ENCODE measurements at places on chromosomes 11 and 22.
A peak's percentile ranks its signal among the peaks of the same experiment; 100 is the strongest.

GRCh38 chr22:50293441-50294318 is 13.8 kb downstream of the PLXNB2 start:
- DNase-seq: peak; percentile 66

DNA sequence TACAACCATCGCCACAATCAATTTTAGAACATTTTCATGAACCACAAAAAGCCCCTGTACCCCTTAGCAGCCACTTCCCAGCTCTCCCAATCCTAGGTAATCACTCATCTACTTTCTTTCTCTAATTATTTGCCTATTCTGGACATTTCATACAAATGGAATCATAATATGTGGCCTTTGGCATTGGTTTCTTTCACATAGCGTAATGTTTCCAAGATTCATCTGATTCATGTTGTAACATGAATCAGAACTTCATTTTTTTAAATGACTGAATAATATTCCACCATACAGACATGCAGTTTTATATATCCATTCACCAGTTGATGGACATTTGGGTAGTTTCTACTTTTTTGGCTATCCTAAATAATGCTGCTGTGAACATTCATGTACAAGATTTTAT is 56.2 kb upstream of the RCN1 start:
- DNase-seq: no peak

DNA sequence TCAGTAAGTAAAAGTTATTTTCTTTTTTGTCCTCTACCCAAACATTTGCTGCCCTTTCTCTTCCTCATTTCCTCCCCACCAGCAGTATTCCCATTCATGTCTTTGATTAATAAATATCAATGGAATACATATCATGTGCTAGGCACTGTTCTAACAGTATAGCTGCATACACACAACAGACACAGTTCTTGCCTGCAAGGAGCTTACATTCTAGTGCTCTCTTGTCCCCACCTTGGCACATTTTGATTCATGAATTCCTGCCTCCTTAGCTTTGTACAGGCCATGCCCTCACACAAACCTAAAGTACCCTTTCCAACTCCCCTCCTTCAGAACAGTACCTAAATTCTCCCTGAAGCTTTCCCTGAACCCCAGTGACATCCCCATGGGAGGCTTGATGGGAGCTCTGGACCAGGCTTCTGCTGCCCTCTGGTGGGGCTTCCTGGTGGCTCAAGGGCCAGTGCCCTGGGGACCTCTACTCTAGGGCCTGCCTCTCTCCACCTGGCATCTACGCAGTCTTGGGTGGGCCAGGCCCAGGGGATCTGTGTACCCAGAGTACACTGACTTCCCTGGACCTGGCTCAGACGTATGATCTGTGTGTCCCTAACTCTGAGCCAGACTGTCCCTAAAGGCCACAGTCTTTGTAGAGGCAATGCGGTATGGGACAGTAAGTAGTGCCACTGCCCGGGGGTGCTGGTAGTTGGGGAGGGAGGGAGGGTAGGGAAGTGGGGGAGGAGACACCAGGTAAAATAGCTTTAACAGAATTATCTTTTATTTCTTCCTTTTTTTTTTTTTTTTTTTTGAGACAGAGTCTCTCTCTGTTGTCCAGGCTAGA is 14.1 kb downstream of the RPS13 start:
- peak; percentile 27 for DNase-seq

- DNase-seq: no peak
These were observed 245.2 kb downstream of the NTM start for GRCh38 chr11:131615611-131616010.

- DNase-seq: no peak
These were observed 4.6 kb downstream of the C11orf71 start for GRCh38 chr11:114395736-114396135.

- no peak for DNase-seq
These were observed 160.2 kb downstream of the LDLRAD3 start for GRCh38 chr11:36103933-36104530.

- DNase-seq: no peak
These were observed 331.9 kb downstream of the CNTN5 start for GRCh38 chr11:99352642-99353041.

- DNase-seq: no peak
These were observed 67.7 kb downstream of the CCDC81 start for GRCh38 chr11:86442420-86442819.

- DNase-seq: no peak
These were observed 556 bp downstream of the CDCA5 start for GRCh38 chr11:65083134-65083833.

- DNase-seq: no peak
These were observed at the start of gene BIK for GRCh38 chr22:43110444-43110926. BIK (plus strand) TSS chr22:43110750; CDS start chr22:43124023, 13,273 bp downstream.

GRCh38 chr11:63769714-63770455 is 1.3 kb upstream of the ZFTA start:
- DNase-seq: no peak

GRCh38 chr22:46127556-46127955 is 22.8 kb upstream of the PPARA start:
- DNase-seq: no peak

DNA sequence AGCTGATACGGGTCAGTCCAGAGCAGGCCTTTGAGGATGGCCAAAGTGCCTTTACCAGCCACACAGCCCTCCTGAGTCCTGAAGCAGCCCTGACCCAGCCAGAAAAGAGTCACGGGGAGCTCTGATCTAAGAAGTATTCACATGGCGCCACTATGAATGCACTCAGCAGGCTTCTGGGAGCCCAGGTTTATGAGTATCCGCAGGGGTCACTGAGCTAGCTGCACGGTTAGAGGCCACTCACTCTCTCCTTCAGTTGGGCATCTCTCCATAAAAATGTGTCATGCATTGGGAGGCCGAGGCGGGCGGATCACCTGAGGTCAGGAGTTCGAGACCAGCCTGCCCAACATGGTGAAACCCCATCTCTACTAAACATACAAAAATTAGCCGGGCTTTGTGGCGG is 10.3 kb downstream of the KIAA1671 start:
- DNase-seq: no peak

GRCh38 chr11:125724125-125724524 is 22.0 kb upstream of the PATE1 start:
- no peak for DNase-seq

- DNase-seq: no peak
These were observed 69.0 kb downstream of the MED15 start for GRCh38 chr22:20576445-20576816.

GRCh38 chr11:12689029-12689755 is 15.0 kb downstream of the TEAD1 start:
- no peak for DNase-seq

DNA sequence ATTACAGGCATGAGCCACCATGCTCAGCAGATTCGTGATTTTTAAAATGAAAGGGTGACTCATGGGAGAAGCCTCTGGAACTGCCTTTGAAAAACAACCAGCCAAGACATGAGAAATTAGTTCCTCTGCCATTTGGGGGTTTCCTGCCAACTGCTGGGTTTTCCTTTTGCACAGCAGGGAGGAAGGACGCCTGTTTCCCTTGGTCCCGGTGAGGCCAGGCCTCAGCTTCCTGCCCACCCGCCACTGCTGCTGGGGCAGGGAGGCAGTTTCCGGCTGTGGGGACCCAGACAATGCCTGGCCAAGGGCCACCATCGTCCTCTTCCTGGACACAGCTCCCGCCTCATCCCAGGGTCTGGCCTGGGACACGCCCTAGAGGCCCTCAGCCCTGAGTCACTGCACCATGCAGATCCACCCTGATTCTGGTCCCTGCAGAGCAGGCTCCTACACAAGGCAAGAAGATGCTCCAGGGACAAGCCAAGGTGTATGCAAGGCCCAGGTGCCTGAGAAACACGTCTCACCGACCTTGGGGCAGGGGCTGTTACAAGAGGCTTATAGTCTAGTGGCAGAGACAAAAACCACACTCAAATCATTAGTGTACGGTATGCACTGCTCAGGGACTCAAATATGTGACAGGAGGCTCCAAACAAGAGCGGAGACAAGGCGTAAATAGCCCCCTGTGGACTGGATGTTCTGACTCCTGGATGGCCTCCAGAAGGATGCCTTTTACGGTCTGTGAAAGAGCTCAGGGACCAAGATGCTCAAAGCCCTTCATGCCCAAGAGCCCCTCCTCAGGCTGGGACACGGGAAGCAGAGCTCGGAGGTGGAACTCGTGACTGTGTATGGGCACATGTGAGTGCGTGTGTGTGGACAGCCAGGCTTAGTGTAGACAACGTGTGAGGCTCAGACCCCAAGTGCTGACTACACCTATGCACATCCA is 10.0 kb downstream of the PPM1F start:
- DNase-seq: peak; percentile 71

DNA sequence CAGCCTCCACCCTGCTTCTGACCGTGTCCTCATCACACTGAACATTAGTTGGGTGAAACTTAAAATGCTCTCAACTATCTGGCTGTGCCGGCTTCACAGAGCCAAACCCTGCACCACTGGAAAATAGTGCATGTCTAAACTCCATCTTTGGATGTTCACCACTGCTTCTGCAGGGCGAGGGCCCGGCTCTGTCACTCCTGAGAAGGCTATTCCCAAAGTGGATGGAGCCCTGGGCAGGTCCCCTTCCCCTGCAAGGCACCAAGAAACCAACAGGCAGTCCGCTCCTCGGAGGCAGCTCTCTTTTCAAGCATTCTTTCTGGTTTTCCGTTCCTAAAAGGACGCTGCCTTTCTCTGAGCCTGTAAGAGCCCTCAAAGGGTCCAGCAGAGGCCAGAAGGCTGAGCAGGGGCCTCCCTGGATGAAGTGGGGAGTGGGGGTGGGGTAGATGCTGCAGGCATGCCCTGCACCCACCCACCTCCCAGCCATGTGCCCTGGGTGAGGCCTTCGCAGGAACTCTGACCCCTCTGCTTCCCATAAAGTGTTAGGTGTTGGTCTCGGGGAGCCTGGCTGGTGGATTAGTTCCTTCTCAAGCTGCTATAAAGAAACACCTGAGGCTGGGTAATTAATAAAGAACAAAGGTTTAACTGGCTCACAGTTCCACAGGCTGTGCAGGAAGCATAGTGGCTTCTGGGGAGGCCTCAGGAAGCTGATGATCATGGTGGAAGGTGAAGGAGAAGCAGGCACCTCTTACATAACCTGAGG is 23.3 kb downstream of the LINC01488 start:
- no peak for DNase-seq

DNA sequence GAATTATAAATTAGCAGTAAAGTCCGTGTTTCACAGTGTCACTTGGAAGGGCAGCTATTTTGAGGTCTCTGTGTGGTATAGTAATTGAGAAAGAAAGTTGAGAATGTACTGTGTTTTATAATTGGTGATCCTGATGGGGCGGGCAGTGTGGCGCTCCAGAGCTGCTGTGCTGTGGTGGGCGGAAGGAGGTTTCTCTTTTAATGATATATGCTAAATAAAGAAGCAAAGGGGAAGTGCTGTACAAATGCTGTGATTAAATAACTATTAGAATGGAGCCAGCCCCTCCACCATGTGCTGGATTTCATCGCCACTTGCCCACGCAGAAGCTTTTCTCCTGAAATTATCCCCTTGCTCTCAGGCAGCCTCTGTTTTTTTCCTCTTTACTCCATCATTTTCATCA is 24.6 kb downstream of the ATXN10 start:
- DNase-seq: no peak

GRCh38 chr11:115349335-115350017 is 154.7 kb downstream of the CADM1 start:
- DNase-seq: no peak

- no peak for DNase-seq
These were observed 3.8 kb downstream of the RSPH14 start for GRCh38 chr22:23137905-23138561.
